ENCODE measurements at places on chromosomes 12 and 14.

GRCh38 chr14:82366803-82367202 is 833.1 kb upstream of the SEL1L start:
- no peak for DNase-seq

DNA sequence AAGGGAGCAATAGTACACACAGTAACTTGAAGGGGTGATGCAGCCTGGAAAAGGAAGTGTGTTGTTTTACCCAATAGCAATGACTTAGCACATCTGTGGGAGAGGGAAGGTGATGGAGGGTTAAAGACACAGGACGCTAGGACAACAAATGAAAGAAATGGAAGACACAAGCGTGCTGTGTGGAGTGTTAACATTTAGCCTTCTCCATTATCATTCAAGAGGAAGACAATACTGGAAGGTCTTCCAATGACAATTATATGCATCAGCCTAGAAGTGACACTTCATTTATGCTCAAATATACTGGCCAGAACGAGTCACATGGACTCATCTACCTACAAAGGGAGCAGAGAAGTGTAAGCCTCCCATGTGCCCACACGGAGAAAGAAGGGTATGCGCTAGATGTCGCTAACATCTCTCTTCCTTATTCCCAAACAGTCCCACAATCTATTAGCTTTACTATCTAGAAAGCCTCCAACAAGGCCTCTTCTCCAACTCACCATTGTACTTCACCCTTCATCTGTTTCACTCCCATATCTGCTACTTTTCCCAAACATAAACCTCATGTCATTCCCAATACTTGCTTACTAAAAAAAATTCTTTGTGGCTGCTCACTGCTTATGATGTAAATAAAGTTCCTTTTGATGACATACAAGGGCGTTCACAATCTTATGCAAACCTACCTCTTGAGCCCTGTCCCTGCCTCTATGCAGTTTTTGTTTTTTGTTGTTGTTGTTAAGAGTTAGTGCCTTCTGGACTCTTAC is 20.3 kb downstream of the PPM1H start:
- no peak for DNase-seq

- DNase-seq, result no peak
These were observed 77.4 kb upstream of the ANO4 start for GRCh38 chr12:100716945-100717732.

- DNase-seq, result no peak
These were observed 272.0 kb upstream of the E2F7 start for GRCh38 chr12:77337362-77337761.

DNA sequence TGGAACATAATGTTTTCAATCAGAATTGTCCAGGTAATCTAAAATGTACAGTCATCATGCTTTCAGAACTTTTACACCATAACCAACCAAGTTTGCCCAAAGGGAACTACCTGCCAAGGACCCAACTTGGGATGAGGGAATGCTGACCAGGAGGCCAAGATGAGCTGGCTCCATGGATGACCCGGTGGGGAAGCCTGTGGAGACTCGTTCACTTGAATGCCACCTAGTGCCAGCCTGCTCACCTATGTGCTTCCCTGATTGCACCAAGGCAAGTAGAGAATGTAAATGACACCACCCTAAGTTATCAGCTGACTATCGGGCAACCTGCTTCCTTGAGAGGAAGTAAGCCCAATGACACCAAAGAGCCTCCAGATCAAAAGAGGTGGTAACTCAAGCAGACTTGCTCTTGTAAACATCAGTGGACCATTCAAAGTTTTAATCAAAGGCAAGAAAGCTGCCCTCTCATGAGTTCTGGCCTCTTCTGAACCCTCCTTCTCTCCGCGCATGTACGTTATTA is 137.3 kb downstream of the TTC7B start:
- DNase-seq, result no peak

GRCh38 chr12:70283232-70283631 is 40.0 kb downstream of the CNOT2 start:
- DNase-seq, result no peak

DNA sequence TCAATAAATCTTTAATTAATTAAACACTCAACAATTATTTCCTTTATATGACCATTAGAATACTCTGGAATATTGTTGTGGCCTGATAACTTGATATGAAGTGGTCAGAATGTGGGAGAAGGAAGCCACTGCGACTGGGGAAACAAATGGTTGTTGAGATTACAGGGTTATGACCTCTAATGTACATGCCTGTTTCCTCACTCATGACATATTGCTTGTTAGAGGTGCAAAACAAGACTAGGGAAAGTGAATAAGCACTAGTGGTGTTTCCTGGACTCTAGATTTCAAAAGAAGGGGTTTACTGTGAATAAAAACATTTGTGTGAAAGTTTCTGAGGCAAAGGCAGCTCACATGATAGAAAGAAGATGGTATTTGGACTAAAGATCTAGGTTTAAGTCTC is 53.3 kb downstream of the STAB2 start:
- no peak for DNase-seq

DNA sequence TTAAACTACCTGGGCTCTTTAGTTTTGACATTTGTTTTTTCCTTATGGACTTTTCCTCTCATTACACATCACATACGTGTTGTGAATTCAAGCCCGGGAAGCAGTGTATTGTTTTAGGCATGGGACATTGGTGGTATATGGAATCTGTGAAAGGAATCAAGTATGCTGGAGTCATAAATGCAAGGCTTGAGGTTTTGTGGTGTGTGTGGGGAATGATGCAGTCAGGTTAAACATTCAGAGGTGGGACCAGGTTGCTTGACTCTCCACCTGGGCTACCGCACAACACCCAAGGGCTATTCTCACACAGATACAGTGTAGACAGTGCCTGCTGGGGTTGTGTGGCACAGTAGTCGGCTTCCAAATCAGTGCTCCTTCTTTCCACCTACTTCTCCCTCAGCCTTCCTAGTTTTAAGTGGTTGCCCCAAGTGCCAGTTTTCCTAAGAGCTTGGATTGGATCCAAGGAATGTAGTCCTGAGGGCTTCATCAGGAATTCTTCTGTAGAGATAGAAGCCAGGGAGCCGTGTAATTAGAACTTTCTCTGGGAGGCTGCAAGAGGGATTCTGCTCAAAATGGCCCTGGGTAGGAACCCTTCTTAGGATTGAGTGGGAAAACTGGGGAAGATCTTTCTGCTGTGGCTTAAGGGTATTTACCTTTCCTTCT is 243.7 kb downstream of the C12orf75 start:
- no peak for DNase-seq

DNA sequence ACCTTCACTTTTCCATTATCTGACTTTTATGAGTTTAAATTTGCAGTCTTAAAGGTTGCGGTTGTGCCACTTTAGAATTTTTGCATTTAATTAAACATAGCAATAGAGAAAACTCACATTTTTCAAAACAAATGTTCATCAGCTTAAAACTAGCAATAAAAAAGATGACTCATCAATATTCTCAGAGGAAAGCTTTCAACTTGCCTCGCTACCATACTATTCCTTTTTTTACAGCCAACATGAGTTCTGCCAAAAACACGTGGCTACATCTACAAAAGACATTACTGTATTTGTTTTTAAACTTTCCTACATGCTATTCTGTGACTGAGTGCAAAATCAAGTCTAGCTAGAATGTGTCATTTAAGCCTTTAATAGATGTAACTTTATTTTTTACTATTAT is 497.1 kb downstream of the RPS29 start:
- no peak for DNase-seq

DNA sequence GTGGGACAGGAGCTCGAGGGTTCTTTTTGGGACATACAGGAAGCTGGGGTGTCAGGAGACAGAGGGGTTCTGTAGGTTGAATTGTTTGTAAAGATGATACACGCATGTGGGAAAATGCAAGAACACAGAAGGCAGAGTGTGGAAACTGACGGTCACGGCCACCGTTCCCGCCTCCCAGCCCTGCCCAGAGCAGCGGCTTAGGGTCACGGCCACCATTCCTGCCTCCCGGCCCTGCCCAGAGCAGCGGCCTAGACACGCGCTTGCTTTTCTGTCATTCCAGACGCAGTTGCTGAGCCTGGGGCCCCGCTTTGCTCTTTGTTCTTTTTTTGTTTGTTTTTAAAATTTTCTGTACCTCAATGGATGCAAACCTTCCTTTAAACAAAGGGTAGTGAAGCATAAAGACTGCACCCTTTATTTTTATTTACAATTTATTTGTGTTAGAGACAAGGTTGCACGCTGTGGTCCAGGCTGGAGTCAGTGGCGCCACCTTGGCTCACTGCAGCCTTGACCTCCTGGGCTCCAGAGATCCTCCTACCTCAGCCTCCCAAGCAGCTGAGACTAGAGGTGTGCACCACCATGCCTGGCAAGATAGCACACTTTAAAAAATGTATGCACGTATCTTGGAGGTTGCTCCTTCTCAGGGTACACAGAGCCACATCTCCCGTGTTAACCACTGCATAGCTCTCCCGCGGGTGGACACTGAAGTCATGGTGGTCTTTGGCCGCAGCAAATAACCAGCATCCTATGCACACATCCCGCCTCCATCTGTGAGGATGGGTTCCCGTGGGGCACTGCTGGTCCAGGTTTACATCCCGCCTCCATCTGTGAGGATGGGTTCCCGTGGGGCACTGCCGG is 142.3 kb downstream of the ADGRD1 start:
- DNase-seq, result no peak

DNA sequence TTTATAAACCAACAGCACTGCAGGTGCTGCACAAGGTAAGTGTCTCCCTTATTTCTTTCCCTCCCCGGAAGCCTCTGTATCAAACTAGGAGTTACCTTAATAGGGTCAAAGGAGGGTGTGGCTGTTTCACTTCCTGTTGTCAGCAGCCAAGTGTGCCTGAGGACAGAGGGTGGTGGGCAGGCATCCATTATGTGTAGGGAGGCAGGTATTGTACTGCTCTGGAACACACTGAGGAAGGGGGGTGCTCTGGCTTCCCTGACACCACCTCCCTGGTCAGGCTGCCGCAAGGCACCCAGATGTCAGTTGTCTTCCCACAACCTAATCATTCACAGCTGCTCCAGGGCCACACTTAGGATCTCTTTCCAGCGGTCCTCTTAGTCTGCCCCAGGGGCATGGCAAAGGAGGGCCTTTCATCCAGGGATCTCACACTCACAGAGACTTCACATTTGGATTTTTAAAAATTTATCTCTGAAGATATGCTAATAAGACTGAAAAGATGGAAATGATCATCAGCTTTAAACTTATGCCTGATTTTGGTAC is 132.0 kb upstream of the ARHGAP5 start:
- DNase-seq, result no peak

GRCh38 chr12:114434341-114434740 is 28.4 kb upstream of the TBX5 start:
- DNase-seq, result no peak

- DNase-seq, result no peak
These were observed 11.0 kb downstream of the OR6S1 start for GRCh38 chr14:20630340-20631022.

- DNase-seq, result no peak
These were observed 50.7 kb downstream of the SENP1 start for GRCh38 chr12:48054955-48055821.

DNA sequence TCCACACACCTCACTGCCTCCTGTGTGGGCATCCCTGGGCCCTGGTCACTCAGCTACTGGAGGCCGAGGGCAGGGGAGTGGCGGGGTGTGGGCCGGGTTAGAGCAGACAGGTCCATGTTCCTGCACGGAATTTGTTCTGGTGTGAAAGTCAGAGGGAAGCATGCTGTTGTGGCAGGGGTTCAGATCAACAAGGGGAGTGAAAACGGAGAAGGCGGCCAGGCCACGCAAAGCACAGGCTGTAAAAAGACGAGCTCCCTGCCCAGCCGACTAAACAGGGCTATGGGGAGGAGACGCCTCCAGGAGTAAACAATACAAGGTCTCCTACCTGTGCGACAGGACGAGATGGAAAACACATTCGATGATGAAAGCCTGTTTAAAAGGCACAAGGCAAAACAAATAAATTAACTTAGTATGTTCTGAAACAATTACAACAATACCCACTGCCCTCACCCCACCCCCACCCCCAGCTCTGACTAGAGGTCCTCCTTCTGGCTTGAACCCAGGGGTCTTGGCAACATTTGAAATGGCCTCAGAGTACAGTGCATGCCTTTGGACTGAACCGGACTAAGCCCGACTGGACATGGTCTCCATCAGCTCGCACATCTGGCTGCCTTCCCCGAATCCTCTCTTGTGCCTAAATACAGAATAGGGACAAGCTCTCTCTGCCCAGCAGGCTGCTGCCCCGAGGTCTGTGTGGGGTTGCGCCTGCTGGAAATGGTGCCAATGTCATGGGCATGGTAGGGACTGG is 274.9 kb upstream of the DIO3 start:
- no peak for DNase-seq

DNA sequence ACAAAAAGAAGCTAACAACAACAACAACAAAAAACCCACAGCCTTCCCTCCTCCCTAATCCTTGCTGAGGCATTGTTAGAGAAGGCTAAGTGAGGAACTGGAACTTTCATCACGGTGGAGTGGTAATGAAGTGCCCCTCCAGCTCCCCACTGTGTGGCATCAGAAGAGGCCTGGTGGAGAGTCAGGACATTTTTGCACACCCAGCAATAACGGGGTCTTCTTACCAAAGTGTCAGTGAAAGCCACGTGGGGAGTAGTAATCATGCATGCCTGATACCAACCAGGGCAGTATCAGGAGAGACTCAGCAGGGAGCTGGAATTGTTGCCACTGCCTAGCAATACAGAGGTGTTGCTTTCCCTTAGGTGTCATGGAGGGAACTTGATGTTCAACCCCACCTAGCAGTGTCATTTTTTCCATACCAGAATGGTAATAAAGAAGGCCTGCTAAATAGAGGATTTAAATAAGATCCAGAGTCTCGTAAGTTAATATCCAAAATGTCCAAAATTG is 299.7 kb upstream of the RGS6 start:
- DNase-seq, result no peak

- DNase-seq, result no peak
These were observed 737.6 kb downstream of the SLC16A7 start for GRCh38 chr12:60333461-60333860.

DNA sequence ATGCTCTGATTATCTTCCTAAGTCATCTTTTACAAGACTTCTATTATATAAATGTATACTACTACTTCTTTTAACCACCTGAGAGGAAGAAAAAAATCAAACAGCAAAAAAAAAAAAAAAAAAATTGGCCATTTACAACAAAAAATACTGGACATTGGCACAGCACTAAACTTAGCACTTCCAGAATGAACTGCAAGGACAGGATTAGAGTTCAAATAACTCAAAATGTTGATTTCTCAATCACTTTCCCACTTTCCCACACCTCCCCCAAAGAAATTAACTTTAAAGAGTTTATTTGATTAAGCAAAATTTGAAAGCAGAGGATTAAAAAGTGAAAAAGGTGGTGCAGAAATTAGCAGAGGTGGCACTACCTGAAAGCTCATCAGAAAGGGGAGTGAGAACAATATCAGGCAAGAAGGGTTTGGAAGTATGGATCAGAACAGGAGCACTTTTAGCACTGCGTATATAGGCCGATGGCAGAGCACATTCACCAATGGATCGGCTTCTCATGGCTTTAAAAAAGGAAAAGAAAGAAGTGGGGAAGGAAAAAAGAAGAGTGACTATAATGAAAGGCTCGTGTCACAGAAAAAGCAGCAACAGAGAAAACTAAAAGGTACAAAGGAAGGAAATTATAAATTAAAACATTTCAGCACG is 109.2 kb downstream of the RALGAPA1 start:
- DNase-seq, result no peak

- no peak for DNase-seq
These were observed 1002.9 kb upstream of the SEL1L start for GRCh38 chr14:82536566-82536965.

Data from activated gamma-delta T cell (primary cell).